ENCODE measurements at places on chromosomes 1 and 21. TPM values are rescaled to one million over a fixed set of nuclear protein-coding genes. Genes with fewer than 3 reads are reported as not detected.
A peak's percentile ranks its signal among the peaks of the same experiment; 100 is the strongest.

GRCh38 chr21:31034378-31034777 is 3.9 kb downstream of the KRTAP19-8 start:
- DNase-seq: peak; percentile 12

CYP4X1 gene
- total RNA-seq: not detected

DNA sequence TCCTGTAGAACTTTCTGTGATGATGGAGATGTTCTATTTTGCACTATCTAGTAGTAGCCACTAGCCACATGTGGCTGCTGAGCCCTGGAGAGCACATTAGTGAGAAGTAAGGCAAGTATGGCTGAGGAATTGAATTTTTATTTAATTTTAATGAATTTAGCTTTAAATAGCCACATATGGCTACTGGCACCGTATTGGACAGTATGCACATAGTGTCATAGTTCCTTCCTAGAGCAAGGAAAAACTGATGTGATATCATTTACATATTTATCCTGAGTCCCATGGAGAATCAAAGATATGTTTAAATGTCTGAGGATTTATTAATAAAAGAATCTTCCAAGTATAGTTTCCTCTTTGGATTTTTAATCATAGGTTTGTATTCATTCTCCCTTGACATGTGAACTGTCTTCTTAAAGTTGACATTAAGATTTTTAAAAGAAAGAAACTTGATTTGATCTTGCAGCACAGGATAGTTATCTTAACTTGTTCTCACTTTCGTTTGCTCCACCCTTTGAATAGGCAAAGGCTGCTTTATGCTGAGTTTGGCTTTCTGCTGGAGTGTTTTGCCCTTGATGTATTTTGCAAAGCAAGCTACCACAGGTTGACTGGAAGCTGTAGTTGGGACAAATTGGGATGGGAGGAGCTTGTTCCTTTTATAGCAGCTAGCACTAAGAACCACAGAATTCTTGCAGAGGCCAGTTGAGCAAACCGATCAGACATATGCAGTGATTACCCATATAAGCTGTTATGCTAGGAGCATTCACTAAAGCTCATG is 129.7 kb downstream of the VPS13D start:
- DNase-seq: no peak

HTR6 gene
- total RNA-seq: not detected

PTPRF gene
- total RNA-seq: 186 TPM

DNA sequence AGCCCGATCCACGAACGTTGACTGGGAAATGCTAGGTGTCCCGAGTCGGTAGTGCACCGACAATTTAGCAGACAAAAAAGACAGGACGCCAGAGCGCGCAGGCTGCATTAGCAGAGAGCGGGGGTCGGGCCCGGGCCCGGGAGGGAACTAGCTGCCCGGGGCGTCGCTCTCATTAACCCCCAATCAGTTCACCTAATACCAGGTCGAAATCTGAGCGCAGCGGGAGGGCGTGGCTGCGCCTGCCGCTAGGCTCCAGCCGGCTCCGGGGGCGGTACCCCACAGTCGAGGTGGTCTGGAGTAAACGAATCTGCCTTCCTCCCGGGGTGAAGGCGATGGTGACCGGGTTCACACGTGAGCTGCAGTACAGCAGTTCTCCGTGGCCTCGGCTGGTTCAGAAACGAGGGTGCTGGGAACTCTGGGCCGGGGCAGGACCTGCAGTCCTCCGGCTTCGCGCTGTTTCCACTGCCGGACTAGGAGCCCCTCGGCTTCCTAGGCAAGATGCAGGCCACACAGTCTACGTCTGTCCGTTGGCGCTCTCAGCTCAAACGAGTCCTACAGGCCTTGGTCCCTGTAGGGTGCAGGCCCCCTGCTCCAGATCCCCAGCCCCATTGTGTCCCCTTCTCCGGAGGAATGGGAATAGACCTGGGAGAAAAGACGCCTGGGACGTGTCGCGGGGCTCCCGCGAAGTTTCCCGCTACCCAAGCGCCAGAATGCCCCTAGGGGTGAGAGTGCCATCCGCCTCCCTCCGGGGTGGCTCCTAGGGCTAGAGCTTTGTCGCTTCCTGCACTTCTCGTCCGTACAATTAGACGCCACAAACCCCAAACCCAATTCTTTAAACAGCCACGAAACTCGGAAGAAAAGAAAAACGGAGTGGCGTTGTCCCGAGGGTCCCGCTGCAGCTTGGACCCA is 2.0 kb downstream of the GFI1 start:
- DNase-seq: peak; percentile 28
